ENCODE measurements at places on chromosomes 1 and 21.

GRCh38 chr1:219544163-219544846 lies 68.6 kb downstream of the ZC3H11B start:
- DNase-seq: no peak

DNA sequence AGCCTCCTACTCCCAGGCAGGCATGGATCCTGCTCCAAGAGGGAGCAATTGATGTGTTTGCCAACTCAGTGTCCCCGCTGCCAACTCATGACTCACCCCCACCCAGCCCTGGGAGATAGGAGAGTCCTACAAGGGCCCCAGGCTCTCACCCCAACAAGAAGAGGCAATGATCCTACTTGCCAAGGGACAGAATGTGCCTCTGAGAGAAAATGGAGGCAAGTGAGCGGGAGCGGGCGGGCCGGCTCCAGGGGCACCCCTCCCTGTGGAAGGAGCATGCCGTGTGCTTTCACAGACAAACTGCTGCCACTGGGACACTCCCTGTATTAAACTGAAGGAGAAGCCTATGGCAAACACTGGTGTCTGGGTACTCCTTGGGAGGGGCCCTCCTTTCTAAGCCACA lies 16.7 kb downstream of the PKP1 start:
- DNase-seq: no peak

- DNase-seq: no peak
Observed at GRCh38 chr21:42527489-42528158, 14.0 kb downstream of the SLC37A1 start.

- no peak for DNase-seq
Observed at GRCh38 chr1:162736633-162737067, 53.9 kb upstream of the HSD17B7 start.

DNA sequence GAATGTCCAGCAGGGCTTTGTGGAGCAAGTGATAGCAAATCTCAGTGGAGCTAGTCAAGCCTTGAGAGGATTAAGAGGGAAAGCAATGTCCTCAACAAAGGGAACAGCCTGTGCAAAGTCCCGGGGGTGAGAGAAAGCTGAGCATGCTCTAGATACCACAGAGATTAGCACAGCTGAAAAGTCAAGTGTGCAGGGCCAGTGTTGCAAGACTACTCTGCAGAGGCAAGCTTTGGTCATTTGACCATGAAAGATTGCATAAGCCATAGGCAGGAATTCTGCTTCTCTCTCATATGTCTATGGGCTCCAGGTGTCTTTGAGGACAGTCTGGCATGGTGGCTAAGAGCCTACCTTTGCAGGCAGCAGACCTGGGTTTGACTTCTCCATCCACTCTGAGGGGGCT lies 181.0 kb upstream of the JUN start:
- no peak for DNase-seq

- DNase-seq: no peak
Observed at GRCh38 chr1:203083463-203083921, 2.3 kb downstream of the MYOG start.

DNA sequence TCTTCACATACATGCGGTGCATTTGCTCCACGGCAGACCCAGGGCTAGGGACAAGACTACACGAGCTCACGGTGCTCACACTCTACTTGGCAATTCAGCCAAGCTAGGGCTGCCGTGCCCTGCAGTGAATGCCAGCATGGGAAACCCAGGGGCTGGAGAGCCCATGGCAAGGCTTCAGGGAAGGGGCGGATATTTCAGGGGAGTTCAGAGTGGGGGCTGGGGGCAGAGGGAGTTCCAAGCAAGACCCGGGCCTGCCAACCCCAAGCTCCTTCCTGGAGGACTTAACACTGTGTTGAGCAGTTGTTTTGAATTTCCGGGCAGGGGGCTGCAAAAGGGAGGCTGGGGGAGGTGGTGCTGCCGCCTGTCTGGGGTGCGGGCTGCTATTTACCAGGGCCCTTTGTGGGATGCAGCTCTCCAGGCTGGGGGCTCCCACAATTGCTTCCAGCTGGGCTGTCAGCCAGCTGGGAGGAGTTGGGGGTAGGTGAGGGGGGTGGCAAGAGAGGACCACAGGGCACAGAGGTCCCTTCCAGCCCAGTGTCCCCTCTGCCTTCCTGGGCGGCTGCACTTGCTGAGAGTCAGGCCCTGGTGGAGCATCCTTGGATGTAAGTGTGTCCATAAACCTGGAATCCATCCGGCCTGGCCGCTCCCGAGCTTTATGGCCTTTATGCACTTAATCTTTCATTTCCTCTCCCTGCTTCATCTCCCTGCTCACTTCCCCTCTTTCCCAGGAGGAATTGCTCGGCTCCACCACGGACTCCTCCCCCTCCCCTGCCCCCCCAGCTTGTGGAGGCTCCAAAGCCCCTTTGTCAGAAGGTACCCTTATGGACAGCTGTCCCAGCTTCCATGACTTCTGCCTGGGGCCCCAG lies 55.8 kb upstream of the SSBP3 start:
- no peak for DNase-seq

DNA sequence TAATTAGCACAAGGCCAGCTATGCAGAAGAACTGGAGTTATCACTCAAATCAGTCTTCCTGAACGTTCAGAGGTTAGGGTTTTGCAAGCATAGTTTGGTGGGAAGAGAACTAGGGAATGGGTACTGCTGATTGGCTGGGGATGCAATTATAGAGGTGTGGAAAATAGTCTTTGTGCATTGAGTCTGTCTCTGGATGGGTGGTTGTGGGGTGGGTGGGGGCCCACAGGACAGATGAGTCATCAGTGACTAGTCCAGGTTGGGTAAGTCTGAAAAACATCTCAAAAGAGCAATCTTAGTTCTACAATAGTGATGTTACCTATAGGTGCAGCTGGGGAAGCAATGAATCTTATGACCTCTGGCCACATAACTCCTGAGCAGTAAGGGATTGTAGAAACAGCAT lies 89.7 kb upstream of the HMCN1 start:
- no peak for DNase-seq

- no peak for DNase-seq
Observed at GRCh38 chr1:22839806-22840205, 129.2 kb downstream of the EPHB2 start.

- DNase-seq: no peak
Observed at GRCh38 chr21:45011911-45012661, 62.3 kb upstream of the ADARB1 start.

DNA sequence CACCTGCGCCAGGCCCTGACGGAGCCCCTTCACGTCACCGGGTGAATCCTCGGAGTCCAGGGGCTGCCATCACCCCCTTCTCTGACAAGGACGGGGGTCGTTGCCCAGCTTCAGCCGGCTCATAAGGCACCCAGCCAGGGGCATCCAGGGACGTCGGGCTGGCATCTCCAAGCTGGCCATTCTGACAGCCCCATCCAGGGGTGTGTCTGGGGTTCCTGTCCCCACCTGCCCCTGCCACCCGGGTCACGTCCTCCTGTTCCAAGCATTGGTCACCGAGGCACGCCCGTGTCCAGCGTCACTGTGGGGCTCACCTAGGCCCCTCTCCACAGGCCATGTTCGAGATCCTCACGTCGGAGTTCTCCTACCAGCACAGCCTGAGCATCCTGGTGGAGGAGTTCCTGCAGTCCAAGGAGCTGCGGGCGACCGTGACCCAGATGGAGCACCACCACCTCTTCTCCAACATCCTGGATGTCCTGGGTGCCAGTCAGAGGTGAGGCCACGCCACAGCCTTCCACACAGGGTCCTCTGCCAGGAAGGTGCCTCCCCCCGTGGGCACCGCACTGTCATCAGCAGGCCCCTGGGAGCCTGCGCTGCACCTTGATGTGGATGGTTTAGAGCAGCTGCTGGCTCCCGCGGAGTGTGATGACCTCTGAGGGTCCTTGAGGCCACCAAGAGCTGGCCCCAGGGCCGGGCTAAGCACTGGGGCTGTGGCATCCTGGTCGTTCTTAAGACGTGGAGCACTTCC lies 14.8 kb downstream of the ARHGEF16 start:
- DNase-seq: no peak

- DNase-seq: no peak
Observed at GRCh38 chr1:85991261-85991660, 165.3 kb downstream of the COL24A1 start.

- DNase-seq: no peak
Observed at GRCh38 chr1:33876970-33877650, 13.2 kb downstream of the HMGB4 start.

DNA sequence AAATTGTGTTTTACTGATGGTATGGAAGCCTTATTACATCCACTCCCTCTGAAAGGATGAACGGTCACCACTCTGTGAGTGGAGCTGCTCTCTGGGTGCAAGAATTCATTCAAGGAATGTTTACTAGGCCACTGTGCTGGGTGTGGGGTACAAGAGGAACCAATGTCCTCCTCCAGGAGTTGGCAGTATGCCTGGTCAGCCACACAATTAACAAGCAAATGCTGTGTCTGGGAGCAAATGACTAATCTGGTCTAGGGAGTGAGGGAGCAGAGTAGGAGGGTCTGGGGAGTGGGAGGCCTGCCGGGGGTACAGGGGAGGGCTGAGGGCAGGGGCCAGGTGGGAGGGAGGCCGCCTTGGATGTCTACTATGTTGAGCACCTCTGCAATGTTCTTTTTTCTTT lies 27.2 kb upstream of the TDRD10 start:
- no peak for DNase-seq

DNA sequence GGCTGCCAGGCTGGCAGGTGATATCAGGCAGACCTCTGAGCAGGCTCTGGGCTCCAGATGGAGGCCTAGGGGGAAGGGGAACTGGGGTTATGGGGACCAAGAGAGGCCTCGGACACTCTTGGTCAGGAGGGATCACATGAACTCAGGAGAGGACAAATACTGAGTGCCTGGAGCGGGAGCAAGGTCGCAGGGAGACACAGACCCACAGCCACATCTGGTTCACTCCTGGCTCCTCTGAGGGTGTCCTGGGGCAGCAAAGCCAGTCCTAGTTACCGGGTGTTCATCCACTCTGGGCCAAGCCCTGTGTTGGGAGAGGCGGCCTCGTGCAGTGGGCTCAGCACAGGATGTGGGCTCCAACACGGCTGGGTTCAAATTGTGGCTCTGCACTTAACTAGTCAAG lies 239.0 kb downstream of the PTPRU start:
- DNase-seq: no peak

DNA sequence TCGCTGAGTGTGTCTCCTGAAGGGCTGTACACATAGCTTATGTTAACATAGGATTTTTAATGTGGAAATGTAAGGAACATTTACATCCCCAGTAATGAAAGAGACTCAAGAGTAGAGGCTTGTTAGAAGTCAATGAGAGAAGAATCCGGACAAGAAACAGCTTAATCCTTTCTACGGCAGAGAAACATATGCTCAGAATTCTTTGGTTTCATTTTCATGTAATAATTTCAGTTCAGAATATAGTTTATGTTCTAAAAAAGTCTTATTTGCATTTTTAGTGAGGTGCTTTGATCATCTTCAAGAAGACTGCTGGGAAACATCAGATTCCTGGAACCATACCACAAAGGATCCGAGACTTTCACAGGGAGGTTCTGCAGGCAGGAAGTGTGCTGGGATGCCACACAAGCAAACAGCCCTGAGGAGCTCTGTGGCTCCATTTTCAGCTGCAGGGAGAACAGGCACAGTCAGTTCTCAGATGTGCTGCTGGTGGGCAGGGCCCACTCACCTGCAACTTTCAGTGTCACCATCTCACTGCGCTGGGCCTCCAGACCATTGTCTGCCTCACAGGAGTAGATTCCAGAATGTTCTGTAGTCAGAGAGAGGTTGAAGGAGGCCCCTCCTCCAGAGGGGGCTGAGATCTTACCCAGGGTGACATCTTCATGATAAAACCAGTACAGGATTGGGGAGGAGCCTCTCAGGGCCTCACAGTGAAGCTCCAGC lies 28.4 kb downstream of the FCRL5 start:
- no peak for DNase-seq

DNA sequence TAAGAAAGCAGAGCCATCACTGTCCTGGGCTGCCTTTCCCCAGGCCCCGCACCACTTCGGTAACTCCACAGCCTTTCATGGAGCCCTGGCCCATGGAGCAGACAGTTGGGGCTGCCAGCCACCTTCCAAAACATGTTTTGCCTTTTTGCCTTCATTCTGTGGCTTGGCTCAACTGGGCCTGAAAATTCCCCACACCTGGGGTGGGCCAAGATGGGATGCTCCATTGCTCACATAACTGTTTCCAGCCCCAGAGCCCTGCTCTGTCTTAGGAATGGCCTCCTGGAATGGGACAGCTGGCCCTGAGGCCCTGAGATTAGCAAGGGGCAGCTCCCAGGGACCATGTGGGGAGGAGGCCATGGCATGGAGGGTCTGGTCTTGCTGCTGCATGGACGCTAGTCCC lies 10.9 kb upstream of the PRELP start:
- no peak for DNase-seq

- no peak for DNase-seq
Observed at GRCh38 chr1:15188130-15188524, 34.6 kb downstream of the TMEM51 start.

GRCh38 chr1:201088395-201088794 lies 23.8 kb downstream of the CACNA1S start:
- no peak for DNase-seq

- DNase-seq: no peak
Observed at GRCh38 chr1:230820568-230820967, 47.8 kb downstream of the C1orf198 start.

DNA sequence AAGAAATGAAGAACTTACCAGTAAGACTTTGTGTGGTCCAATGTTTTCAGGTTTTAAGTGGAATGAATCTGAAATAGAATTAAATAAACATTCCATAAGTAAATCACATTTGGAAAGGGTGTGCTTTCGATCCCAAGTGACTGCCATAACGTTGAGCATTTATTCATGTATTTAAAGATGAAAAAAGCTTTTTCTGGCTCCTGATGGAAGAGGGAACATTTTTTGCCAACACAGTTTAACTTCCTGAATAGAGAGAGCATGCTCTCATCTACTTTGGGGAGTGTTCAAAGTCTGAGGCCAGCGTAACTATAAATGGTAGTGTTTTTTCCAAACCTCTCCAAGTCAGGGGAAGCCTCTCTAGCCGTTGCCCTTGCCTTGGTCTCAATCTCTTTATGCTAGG lies 55.8 kb downstream of the GNG12 start:
- no peak for DNase-seq

DNA sequence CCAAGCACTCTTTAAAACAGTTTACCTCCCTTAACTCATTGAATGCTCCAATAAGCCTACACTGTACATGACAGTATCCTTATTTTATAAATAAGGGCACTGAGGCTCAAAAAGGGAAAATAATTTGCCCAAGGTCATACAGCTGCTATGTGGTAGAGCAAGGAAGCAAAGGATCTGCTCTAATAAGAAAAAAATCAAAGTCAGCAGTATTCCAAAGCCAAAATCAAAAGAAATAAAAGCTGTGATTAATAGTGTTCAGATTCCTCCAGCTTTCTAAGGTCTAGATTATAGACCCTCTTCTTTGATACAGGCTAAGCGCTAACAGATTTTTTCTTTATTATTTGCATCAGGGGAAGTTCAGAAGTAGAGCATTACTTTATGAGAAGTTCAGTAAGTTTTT lies 39.3 kb downstream of the IL12RB2 start:
- DNase-seq: no peak

GRCh38 chr1:47411436-47411835 lies 4.6 kb upstream of the FOXE3 start:
- no peak for DNase-seq

DNA sequence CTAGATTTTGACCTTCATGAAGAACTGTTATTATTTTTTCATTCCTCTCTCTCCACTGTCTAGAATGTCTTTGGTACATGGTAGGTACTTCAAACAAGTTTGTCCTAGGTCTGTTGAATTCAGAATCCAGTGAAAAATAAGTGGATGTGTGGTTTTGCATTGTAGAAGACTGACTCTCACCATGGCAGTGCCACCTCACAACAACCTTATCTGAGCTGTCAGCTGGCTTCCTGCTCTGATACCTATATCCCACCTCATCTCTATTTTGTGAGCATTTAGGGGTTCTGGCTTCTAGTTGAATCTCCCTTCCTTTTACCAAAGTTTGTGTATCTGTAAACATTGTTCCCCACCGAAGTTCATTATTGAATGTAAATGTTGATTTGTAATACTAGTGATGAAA lies 9.1 kb downstream of the SWT1 start:
- DNase-seq: no peak
